Stimulated activated CD4-positive, alpha-beta T cell treated with anti-CD3 and anti-CD28 coated beads, Interleukin-1b, Interleukin-23, amount 100 ng/mL, for 24 hours (primary cell): ENCODE measurements at places on chromosomes 1 and 21.
A peak's percentile ranks its signal among the peaks of the same experiment; 100 is the strongest.

- DNase-seq, result no peak
Observed at GRCh38 chr1:39160703-39161102, 43.8 kb upstream of the MACF1 start.

DNA sequence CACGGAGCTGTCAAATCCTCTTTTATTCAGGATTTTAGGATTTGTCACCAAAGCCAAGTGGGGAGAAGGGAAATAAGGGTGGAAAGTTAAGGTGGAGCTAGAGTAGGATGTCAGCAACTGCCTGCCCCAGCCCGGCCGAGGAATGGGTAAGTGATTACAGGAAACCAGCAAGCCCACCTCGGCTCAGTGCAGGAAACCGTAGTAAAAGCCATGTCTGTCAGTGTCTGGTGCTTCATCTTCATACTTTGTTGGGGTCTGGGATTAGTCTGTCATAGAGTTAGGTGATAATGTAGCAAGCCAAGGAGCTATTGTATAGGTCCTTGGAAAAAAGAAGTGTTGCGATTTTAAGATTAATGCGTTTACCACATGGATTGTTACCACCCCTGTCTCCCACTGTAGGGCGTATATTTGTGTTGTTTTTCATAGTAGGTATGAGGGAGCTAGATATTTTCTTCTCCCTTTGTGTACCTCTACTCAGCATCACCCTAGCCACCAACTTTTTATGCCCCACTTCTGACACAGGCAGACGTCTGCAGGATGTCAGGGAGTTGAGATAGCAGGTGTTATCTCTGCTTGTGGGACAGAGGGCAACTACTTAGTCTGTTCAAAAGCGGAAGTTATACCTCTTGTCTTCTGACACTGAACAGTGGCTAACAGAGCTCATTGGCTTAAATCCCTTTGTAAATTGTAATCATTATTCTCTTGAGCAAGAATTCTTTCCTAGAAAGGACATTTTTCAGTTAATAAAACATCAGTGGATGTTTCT is 253.7 kb downstream of the HHAT start:
- no peak for DNase-seq

- DNase-seq, result no peak
Observed at GRCh38 chr1:66933887-66934700, 9.3 kb downstream of the MIER1 start.

GRCh38 chr1:247241691-247242090 is 14.2 kb upstream of the VN1R5 start:
- no peak for DNase-seq

- no peak for DNase-seq
Observed at GRCh38 chr1:21655748-21656147, 13.4 kb downstream of the RAP1GAP start.

GRCh38 chr1:232226197-232226712 is 403.7 kb downstream of the SIPA1L2 start:
- no peak for DNase-seq

DNA sequence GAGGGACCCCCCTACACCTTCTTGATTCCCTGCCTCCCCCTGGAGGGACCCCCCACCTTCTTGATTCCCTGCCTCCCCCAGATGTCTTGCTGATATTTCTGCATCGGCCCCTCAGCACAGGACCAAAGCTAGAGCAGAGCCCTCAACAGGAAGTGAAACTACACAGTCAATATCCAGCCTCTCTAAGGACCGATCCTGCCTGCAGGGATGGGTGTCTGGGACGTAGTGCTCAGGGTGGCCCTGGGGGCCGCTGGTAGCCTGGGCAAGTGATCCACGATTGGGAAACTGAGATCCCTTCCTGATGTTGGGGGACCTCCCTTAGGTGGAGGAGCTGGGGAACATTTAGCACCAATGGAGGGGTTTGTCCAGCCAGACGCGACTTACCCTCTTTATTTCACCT is 3.9 kb upstream of the LEFTY2 start:
- no peak for DNase-seq

DNA sequence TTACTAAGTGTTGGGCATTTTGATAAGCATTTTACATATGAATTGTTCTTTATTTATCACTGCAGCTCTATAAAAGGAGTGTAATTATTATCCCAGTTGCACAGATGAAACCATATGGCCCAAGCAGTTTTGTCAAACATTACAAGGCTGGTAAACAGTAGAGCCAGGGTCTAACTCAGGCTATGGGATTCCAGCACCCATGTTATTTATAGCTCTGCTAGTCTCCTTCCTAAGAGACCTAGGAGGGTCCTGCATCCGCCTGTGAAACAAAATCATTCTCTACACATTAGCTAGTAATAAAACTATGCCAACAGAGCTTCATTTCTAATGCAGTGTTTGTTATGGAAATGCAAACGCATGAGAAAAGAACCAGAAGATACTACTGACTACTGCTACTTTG is 58.6 kb downstream of the IL23R start:
- DNase-seq, result no peak

- no peak for DNase-seq
Observed at GRCh38 chr1:46130121-46130520, 2.3 kb downstream of the PIK3R3 start.

DNA sequence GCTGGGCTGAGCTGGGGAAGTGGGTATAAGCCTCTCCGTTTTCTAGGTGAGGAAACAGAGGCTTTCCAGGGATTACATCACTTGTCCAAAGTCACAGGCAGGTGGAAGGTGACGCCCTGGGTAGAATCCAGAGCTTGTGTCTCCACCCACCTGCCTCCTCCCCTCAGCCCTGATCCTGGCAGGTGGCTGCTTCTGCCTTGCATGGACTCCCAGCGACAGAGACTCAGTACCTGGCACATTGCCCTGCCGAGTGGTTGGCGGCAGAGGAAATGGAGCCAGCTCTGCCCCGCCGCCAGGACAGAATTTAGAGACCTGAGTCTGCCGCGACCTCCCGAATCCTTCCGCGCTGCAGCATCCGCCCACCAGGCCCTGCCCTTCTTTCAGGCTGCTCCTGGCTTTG is 2.1 kb downstream of the PLA2G2E start:
- DNase-seq, result no peak

GRCh38 chr1:54016343-54017282 is 1.4 kb downstream of the LDLRAD1 start:
- no peak for DNase-seq

GRCh38 chr1:177848577-177848976 is 121.3 kb downstream of the SEC16B start:
- DNase-seq, result no peak

DNA sequence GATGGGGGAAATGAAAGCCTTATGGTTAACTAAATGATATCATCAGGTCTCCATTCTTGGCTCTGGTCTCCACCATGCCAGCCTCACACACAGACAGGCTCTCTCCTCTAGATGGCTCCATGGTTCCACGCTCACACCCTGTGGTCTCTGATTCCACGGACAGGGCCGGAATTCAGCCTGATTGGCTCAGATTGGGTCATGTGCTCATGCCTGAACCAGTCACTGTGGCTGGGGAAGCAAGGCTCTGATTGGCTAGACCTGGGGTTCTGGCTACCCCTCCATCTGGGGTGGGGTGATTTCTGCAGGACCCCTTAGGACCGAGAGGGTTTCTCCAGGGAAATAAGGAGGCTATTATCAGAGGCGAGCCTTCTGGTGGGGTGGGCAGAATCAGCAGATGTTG is 277.0 kb downstream of the PTPRU start:
- DNase-seq, result no peak

- DNase-seq, result no peak
Observed at GRCh38 chr1:119544165-119544762, 37.3 kb downstream of the HSD3B1 start.

DNA sequence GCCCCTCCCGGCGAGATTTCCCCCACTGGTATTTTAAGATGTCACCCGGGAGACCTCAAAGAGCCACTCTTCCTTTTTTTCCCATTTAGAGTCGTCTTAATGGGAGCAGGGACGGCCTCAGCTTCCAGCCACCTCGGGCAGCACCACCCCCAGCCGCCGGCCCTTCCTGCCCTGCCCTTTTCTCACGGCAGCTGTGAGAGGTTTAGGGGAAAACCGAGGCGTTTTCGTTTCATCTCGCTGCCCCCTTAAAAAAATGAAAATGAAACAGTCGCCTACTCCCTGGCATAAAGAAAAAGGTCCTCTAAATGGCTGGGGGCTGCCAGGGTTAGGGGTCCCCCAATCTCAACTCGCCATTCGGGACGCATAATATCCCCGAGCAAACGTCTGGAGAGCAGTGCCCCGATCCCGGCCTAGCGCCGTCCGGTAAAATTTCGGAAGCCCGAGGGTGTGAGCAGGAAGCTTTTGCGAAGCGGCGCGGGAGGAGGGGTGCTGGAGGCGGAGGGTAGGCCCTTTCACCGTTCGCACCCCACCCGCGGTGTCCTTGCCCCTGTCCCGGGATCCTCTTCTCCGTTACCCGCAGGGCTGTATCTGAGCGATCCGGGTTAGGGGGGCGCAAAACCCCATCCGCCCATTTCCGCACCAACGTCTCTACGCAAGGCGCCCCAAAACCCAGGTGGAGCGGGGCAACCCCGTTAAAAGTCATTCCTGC is 1.2 kb downstream of the RUNX3 start:
- DNase-seq, result peak; percentile 36

DNA sequence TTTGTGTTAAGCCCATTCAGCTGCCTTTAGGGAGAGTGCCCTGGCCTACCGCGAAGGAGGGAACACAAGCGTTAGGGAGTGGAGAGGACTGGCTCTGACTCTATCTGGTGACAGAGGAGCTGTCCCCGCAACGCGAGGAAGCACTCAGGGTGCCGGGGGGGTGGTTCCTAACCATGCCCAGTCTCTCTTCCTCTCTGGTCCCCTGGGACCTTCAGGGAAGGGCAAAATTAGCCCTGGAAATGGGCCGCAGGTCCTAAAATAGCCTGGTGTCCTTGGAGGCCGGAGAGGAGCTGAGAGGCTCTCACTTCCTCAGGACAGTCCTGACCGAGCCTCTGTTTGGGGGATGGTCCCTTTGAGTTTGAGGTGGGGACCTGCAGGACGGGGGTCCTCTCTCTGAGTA is 5.8 kb downstream of the SLC45A1 start:
- no peak for DNase-seq

DNA sequence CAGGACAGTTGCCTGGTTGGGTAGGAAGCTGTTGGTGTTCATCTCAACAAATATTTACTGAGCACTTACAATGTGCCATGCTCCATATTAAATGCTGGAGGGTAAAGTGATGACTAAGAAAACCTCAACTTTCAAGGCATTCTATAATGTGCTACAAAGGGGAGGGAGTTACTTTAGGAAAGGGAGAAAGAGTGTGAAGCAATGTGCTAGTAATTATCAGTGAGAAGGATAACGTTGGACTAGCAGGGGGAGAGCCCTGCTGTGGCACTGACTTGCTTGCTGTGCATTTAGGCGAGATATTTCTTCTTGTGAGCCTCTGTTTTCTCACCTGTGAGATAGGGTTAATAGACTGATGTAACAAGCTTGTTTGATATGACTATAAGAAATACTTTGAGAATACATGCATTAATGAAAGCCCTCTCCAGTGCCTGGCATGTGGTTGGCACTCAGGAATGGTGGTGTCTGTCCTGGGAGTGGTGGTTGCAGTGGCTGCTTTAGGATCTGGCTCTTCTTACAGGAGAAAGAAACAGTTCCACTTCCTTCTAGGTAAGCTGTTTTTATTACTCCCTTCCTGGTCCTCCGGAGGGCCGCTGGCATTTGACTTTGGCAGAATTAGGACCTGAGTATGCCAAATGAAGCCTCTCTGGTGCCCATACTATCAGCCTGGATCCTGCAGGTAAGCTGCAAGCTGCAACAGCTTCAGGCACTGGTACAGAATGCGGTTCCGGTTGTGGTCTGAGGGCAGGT is 111.1 kb upstream of the COA6 start:
- DNase-seq, result no peak

DNA sequence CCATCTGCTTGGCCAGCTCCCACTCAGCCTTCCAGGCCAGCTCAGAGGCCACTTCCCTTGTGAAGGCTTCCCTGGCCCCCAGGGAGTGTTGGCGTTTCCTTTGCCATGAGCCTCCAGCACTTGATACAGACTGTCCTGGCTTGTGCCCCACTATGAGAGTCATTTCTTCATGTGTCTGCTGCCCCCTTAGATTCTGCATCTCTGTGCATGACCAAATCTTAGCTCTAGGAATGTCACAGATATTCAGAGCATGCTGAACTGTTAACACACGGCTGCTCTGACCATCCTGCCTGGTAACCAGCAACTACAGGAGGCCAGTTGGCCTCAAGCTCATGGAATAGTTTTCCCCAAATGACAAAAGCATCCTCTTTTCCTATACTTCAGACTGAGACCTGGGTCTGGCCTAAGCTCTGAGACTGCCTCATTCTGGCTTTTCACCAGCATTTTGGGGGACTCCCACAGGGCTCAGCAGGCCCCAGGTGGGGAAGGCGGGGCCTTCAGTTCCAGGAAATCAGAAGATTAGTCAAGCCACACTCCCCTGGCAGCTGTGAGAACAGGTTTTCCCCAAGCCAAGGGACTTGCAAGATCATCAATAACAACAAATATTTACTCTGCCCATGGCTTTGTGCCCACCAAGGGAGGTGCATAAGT is 182.6 kb upstream of the EDN2 start:
- peak; percentile 53 for DNase-seq

GRCh38 chr1:208010487-208011071 is 99.7 kb upstream of the CD34 start:
- DNase-seq, result no peak

GRCh38 chr1:107940701-107941100 is 24.3 kb downstream of the VAV3 start:
- no peak for DNase-seq

DNA sequence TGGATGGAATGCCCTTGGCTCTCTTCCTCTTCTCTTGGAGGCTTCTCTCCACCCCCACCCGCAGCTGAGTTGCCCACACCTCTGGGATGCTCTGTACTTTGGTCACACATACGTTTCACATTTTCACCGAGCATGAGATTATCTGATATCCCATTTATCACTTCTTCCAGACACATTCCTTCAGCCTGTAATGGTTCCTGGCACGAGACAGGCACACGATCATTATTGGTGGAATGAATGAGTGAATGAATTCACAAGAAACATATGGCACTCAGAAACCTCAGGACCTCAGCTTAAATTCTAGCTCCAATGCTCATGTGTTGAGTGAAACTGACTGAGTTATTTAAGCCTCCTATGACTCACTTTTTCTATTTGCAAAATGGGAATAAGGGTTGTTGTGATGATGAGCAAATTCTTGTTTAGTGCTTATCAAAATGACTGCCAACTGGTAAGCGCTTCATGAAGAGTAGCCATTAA is 242.7 kb upstream of the JUN start:
- no peak for DNase-seq

GRCh38 chr1:110570307-110570706 is 35.9 kb downstream of the KCNA2 start:
- no peak for DNase-seq

GRCh38 chr1:78408192-78408591 is 82.6 kb upstream of the PTGFR start:
- no peak for DNase-seq

- no peak for DNase-seq
Observed at GRCh38 chr1:4066860-4067599, 167.0 kb upstream of the C1orf174 start.
